T-helper 1 cell treated with Interleukin-12 subunit alpha and Interleukin-12 subunit beta and Interleukin-4 antibody, amounts not matched to agents 30 ng/mL and 1 ng/mL, for 36 hours (primary cell): ENCODE measurements at places on chromosomes 5 and 9. TPM values are rescaled to one million over a fixed set of nuclear protein-coding genes. Genes with fewer than 3 reads are reported as not detected.

DPYSL3 gene
- 0.20 and 0.24 TPM in 2 replicates for total RNA-seq

NEK6 gene
- 3.0 and 3.3 TPM in 2 replicates for total RNA-seq

TRIM7 gene
- total RNA-seq: 0.32 and 0.56 TPM in 2 replicates

TMEM174 gene
- total RNA-seq: not detected in 2 replicates

CLIC3 gene
- total RNA-seq: 1.4 and 1.8 TPM in 2 replicates

BSPRY gene
- 10.9 and 11.4 TPM in 2 replicates for total RNA-seq

CAVIN4 gene
- total RNA-seq: 0.12 and 0.20 TPM in 2 replicates

ABO gene
- total RNA-seq: 2.1 and 2.5 TPM in 2 replicates

IFNE gene
- total RNA-seq: 0.32 TPM in 1 of 2 replicates, not detected in the other

BARHL1 gene
- total RNA-seq: not detected in 2 replicates
